ENCODE measurements at places on chromosomes 16 and 17. TPM values are rescaled to one million over a fixed set of nuclear protein-coding genes. Genes with fewer than 3 reads are reported as not detected.

Gene KRT16
- not detected for total RNA-seq

Gene WNT9B
- total RNA-seq = 0.77 TPM

Gene MT1H
- total RNA-seq = 10.7 TPM

Gene OR1D2
- total RNA-seq = not detected

Gene C16orf92
- total RNA-seq = not detected

Gene USP43
- 5.5 TPM for total RNA-seq

Gene HOXB4
- not detected for total RNA-seq

Gene AIPL1
- 0.57 TPM for total RNA-seq

Gene ASPHD1
- total RNA-seq = 17.9 TPM

Gene MYH13
- total RNA-seq = not detected

Gene SLC43A2
- total RNA-seq = 11.8 TPM

Gene SOX15
- 7.7 TPM for total RNA-seq

GRCh38 chr17:73972056-73972455 lies 231.4 kb upstream of the RPL38 start:
- DNase-seq = no peak

DNA sequence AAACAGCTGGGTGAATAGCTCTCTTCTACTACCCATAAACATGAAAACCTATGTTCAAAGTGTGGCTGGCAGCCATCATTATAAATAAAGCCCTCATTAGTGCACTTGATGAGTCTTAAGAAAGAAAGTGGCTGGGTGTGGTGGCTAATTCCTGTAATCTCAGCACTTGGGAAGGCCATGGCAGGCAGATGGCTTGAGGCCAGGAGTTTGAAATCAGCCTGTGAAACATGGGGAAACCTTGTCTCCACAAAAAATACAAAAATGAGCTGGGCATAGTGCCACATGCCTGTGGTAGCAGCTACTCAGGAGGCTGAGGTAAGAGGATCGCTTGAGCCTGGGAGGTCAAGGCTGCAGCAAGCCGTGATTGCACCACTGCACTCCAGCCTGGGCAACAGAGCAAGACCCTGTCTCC lies 28.3 kb upstream of the APPBP2 start:
- no peak for DNase-seq

- DNase-seq = no peak
Observed at GRCh38 chr17:32783602-32784001, 93.3 kb downstream of the MYO1D start.

GRCh38 chr16:76360404-76360803 lies 83.2 kb downstream of the CNTNAP4 start:
- DNase-seq = no peak

DNA sequence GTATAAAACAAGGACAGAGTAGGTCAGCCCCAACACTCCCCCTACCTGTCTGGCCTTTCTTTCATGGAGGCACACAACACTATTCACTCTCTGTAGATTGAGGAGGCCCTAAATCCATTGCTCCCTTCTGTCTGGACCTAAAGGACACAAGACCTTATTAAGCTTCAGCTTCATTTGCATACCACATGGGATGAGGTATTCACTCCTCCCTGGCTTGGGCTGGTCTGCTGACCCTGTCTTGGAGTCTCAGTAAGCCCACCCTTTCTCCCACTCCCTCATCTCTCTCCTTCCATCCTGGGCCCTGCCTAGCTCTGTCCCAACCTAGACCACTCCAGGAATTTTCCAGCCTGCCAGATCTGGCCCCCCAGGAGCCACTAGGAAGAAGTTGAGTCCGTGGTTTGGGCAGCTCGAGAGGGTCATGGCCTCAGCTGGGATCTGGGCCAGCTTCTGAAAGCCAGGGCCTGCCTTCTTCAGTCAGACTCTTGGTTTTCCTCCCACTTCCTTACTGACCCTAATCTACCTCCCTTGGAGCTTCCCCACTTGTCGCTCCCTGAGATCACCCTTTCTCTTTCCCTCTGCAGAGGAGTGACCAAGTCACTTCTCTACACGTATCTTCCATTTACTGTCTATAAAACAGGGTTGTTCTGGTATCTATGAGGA lies 6.5 kb upstream of the LLGL1 start:
- DNase-seq = no peak

- no peak for DNase-seq
Observed at GRCh38 chr17:65228734-65229620, 91.8 kb downstream of the RGS9 start.

GRCh38 chr17:5558815-5559785 lies 25.2 kb downstream of the NLRP1 start:
- no peak for DNase-seq

GRCh38 chr17:45132572-45133463 lies 503 bp upstream of the PLCD3 start:
- peak; percentile 95 for DNase-seq

DNA sequence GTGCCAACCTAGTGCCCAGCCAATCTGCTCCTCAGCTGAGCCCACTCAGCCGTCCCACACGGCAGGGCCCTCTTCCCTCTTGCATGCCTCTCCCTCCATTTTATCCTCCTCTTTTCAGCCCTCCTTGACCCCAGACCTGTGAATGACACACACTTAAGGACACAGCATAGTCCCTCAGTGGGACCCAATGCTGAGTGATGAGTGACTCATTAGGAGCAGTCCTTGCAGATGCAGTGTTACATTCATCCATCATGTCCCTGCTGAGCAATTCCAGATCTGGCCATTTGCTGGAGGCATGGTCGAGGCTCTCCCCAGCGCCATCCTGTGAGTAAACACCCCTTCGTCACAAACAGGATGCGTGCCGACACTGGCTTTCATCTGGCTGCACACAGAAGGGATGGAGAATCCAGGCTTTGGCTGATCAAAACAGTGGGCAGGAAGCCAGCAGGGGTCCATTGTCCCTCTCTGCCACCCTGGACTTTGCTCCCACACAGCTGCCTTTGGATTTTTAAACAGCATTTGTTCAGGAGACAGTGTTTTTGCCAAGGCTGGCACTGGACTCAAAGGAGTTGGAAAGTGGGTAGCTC lies 122.6 kb downstream of the AXIN2 start:
- no peak for DNase-seq

DNA sequence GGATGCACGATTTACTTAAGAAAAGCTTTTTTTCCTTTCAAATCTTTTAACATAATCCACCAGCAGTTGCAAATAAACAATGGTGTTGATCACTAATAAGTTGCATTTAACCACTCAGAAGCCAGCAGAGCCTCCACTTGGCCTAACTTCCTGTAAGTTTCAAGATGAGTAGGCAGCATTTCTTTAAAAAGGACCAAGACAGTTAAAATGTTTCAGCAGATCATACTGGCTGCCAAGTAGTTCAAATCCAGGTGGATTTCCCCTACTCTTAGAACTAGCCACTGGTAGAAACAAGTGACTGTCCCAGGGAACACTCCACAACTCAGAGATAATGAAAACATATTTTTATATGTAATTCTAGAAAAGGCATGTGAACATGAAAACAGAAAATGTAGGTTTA lies 17.0 kb upstream of the RFFL start:
- no peak for DNase-seq

GRCh38 chr17:60496041-60496440 lies 30.0 kb downstream of the APPBP2 start:
- DNase-seq = no peak

DNA sequence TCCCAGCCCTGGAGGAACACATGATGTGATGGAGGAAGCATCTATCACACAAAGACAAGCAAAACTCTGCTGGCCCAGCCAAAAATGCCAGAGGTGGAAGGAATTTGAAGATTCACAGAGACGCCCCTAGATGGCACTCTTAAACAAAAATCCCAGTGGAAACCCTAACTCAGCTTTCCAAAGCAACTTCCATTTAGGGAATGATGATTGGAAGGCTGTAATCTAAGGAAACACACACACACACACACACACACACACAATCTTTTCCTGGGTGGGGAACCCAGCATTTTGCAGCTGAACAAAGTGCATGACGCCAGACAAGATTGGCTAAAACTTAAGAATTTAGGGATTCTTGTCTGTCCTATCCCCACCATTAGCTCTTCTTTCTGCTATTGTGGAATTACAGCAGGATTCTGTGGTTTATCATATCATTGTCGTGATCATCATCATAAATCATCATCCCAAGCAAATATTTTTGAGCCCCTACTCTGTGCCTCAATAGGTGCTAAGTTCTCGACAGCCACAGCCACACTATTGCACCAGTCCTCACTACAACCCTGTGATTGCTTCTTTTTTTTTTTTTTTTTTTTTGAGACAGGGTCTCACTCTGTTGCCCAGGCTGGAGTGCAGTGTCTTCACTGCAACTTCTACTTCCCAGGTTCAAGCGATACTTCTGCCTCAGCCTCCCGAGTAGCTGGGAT lies 1.6 kb upstream of the LDAF1 start:
- DNase-seq = peak; percentile 63

DNA sequence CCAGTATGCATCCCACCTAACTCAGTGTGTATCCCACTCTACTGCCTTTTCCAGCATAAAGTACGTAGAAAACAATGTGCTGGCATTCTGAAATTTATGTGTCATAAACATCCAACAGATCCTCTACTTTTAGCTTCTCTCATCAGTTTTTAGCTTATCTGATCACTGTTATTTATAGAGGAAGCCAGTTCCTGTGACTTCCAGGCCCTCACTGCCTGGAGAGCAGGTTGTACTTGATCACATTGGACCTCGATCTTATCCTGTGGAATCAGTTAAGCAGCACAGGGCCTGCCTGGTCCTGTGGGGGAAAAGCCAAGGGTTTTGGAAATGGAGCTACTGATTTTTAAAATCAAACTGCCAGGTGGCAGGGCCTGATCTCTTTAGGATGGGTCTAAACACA lies 30.8 kb downstream of the PRSS54 start:
- DNase-seq = no peak

GRCh38 chr17:45787044-45787443 lies 2.9 kb downstream of the CRHR1 start:
- DNase-seq = no peak

- DNase-seq = no peak
Observed at GRCh38 chr17:48477221-48477620, 47.2 kb upstream of the SKAP1 start.

- peak; percentile 65 for DNase-seq
Observed at GRCh38 chr17:1485423-1486376, 6.8 kb downstream of the MYO1C start.

DNA sequence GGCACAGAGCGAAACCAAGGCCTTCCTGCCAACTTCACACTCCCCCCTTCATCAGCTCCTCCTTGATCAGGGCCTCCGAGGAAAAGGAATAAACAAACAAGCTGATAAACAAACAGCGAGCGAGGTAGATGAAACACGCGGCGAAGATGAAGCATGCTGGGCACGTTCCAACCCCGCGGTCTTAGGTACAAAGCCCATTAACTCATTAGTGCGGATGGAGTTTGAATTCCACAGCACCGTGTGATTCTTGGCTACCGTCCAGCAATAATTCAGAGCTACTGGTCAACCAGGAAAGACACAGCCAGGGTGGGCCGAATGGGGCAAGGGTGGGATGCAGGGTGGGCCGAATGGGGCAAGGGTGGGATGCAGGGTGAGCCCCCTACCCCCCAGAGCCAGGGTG lies 67.3 kb downstream of the RBFOX3 start:
- no peak for DNase-seq

DNA sequence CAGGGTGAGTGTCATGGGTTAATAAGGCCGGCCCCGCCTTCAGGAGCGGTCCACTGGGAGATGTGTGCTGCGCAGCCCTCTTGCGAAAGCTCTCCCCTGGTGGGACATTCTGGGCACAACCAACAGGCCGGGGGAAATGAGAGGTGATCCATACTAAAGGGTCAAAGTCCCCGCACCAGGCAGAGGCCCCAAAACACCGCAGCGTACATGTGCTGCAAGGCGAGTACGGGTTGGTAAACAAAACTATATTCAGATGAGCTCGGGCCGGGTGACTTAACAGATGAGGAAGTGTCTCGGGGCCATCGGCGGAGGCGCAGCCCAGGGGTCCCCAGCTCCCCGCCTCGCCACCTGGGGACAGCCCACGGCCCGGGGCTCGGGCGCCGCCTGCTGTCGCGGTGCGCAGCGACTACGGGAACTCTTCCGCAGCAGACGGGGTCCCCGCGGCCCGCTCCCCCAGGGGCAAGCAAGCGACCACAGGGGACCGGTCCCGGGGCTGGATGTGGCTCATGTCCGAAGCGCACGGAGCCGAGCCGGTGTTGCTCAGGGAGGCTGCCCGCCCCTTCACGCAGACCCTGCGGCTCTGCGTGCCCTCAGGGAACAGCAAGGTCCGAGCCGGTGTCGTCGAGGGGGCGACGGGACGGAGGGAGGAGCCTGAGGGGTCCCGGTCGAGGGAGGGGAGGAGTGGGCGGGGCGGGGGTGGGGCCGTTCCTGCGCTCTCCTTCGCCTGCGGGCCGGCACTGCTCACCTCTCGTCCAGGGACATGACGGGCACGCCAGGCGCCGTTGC lies at the start of gene RAB37:
RAB37 (plus strand) TSS at position 744 of the 786 bp plus-strand sequence; CDS start at position 761, 17 bp downstream.
- DNase-seq = peak; percentile 94

DNA sequence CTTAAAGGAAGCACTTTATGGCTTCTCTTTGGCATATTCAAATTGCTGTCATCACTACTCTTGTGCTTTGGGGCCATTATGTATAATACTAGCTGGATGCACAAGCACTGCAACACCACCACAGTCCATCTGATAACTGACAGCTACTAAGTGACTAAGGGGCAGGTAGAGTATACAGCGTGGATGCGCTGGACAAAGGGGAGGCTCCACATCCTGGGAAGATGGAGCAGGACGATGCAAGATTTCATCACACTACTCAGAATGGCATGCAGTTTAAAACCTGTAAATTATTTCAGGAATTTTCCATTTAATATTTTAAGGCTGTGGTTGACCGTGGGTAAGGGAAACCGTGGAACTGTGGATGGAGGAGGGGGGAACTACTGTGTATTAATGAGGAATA lies 25.0 kb downstream of the MPRIP start:
- peak; percentile 22 for DNase-seq

DNA sequence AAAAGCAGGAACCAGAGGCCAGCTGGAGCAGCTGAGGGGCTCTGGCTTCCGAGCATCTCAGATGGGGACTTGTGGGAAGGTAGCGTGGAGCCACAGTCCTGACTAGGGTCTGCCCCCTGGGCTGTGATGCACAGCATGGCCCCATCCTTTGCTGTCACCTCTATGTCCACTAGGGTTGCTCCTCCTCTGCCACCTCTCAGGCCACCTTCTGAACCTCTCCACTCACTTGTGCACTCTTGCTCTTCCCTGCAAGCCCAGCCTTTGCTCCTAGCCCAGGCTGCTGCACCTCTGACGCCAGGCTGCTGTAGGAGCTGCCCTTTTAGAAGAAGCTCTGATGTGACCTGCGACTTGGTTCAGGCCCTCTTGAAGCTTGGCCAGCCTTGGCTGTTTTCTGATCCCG lies 24.3 kb upstream of the SMPD3 start:
- DNase-seq = no peak
